ENCODE measurements at places on chromosomes 13 and 19.
A peak's percentile ranks its signal among the peaks of the same experiment; 100 is the strongest.

GRCh38 chr19:18257503-18258470 lies 16.5 kb downstream of the IQCN start:
- DNase-seq, result no peak

- no peak for DNase-seq
Measured at GRCh38 chr19:4866595-4867424, 657 bp downstream of the PLIN3 start.

DNA sequence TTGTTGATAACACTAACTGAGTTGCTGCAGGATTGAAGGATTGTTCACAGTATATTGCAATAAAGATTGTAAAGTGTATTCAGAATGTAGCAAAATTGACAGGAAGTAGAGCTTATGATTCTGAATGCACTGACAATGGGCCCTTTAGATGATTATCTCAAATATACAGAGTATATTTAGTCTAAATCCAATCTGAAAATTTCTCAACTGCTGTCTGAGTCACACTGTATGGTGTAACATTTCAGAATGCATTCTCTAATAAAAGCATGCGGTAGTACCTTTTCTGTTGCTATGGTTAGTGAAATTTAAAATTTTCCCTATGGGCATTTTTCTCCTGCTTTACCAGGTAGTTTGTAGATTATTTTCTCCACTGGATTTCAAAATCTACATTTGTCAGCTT lies 365.2 kb downstream of the PCDH17 start:
- DNase-seq, result no peak

DNA sequence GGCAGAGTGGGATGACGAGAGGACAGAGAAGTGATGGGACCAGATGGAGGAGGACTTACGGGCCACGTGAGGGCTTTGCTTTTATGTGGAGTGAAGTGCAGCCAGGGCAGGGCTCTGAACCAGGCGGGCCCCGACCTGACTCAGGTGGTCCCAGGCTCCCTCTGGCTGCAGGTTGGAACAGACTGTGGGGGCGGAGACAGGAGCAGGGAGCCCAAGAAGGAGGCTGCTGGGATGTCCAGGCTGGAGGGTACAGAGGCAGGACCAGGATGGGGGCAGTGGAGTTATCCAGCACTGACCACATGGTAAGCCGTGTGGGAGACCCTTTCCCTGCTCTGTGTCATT lies 2.1 kb downstream of the FXYD5 start:
- DNase-seq, result no peak

GRCh38 chr13:114315074-114315785 lies 927 bp downstream of the CHAMP1 start:
- DNase-seq, result no peak

DNA sequence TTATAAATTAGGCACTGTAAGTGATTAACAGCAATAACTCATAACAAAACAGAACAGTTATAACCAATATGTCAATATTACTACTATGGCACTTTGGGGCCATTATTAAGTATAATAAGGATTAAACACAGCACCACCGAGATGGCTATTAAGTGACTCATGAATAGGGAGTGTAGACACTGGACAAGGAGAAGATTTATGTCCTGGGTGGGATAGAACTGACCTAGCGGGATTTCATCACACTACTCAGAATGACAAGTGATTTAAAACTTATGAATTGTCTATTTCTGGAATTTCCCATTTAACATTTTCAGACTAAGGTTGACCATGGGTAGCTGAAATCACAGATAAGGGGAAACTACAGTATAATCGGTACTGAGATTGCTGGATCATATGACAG lies 79.0 kb upstream of the SLC7A1 start:
- no peak for DNase-seq

DNA sequence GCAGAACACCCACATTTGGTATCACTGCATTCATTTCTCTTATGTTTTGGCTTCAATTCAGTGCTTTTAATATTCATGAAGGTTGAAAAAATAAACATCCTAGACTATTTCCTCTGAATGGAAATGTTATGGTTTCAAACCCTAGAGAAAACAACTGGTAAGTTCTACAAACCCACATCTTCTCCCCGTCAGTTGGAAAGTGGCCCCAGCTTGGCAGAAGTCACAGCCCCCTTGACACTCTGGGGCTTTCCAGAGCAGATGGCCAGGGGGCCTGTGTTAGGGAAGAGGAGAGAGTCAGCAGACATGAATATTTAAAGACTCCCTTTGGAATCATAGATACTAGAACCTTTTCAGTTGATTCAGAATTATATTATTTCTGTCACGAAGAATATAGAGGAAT lies 123.9 kb downstream of the SHISA2 start:
- DNase-seq, result no peak

GRCh38 chr19:49552749-49553148 lies 24.9 kb downstream of the RCN3 start:
- DNase-seq, result no peak

- no peak for DNase-seq
Measured at GRCh38 chr13:70814684-70815083, 706.4 kb upstream of the KLHL1 start.

DNA sequence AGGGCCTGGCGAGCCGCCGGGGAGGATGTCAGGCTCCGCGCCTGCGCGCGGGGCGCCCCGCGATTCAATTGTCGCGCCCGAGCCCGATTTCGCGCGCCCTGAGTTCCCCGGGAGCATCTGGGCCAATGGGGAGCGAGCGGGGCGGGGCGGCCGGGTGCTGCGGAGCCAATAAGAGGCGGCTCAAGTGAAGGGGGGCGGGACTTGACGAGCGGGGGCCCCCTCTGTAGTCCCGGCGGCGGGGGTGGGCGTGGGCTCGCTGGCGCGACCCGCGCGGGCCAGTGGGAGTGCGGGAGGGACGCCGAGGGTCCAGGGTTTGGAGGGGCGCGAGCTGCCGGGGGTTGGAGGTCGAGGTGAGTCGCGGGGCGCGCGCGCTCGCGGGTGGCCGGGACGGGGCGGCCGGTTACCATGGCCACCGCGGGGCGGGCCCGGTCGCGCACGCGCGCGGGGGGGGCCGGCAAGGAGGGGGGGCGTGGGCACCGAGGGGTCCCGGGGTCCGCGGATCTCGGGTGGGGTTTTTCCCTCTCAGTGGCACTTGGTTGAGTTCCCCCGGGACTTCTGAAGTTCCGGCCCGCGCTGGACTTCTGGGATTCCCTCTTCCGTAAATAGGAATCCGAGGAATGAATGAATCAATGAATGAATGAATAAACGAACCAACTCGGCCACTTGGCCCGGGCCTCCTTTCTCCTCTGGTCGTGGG lies 744 bp downstream of the UHRF1 start:
- peak; percentile 98 for DNase-seq

DNA sequence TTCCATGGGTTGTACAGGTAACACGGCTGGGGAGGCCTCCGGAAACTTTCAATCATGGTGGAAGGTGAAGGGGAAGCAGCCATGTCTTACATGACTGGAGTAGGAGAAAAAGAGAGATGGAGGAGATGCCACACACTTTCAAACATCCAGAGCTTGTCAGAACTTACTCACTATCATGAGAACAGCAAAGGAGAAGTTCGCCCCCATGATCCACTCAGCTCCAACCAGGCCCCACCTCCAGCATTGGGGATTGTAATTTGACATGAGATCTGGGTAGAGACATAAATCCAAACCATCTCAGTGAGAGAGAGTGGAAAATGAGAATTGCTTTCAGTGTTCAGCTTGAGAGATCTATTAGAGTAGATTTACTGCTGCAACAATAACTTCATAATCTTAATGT lies 210.9 kb downstream of the NDFIP2 start:
- DNase-seq, result no peak

DNA sequence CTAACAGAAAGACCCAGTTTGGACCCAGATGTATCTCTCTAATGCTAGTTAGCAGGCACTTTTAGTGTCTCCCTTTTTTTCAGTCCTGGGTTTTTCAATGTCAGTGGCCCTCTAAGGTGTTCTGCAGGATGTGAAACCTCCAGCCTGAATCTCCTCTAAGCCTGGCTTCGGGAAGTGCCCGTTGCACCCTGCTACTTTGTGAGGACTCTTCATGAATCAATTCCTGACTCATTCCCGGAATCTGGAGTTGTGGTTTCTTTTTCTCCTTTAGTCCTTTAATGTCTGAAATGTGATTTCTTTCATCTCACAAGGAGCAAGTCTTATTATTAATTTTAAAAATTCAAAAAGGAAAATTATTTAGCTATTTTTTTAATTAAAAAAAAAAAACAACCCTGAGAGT lies 116.0 kb downstream of the ZNF536 start:
- no peak for DNase-seq

GRCh38 chr19:54159352-54160181 lies at the start of gene LENG1:
Gene LENG1, minus strand, starts transcription at chr19:54159721. Its CDS starts 26 bp downstream, at chr19:54159695.
- peak; percentile 99 for DNase-seq

DNA sequence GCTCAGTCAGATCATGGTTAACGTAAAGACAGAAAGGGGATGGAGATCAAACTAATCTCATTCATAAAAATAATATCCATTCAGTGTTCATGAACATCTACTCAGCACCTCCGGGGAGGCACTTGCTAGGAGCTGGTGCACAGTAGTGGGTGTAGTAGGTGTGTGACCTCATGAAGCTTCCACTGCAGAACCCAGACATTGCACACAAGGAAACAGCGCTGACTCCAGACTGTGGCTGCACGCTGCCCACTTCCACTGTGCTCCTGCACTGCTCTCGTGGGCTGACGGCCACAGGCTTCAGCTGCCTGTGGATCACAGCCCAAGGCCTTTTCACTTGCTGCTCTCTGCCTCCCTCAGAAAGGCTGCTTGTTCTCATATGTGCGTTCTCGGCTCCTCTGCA lies 214.4 kb upstream of the ZNF507 start:
- DNase-seq, result no peak

DNA sequence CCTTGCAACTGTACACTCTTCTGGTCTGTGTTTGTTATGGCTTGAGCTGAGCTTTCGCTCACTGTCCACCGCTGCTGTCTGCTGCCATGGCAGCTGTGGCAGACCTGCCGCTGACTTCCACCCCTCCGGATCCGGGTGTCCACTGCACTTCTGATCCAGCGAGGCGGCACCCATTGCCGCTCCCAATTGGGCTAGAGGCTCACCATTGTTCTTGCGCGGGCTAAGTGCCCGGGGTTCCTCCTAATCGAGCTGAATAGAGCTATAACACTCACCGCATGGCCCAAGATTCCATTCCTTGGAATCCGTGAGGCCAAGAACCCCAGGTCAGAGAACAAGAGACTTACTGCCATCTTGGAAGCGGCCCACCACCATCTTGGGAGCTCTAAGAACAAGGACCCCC lies 2.2 kb upstream of the PSMC4 start:
- DNase-seq, result no peak

GRCh38 chr13:96948127-96948526 lies 46.1 kb downstream of the OXGR1 start:
- no peak for DNase-seq

- no peak for DNase-seq
Measured at GRCh38 chr19:44939668-44940067, 2.4 kb upstream of the APOC4 start.

- no peak for DNase-seq
Measured at GRCh38 chr19:2588081-2588777, 112.3 kb downstream of the GADD45B start.

DNA sequence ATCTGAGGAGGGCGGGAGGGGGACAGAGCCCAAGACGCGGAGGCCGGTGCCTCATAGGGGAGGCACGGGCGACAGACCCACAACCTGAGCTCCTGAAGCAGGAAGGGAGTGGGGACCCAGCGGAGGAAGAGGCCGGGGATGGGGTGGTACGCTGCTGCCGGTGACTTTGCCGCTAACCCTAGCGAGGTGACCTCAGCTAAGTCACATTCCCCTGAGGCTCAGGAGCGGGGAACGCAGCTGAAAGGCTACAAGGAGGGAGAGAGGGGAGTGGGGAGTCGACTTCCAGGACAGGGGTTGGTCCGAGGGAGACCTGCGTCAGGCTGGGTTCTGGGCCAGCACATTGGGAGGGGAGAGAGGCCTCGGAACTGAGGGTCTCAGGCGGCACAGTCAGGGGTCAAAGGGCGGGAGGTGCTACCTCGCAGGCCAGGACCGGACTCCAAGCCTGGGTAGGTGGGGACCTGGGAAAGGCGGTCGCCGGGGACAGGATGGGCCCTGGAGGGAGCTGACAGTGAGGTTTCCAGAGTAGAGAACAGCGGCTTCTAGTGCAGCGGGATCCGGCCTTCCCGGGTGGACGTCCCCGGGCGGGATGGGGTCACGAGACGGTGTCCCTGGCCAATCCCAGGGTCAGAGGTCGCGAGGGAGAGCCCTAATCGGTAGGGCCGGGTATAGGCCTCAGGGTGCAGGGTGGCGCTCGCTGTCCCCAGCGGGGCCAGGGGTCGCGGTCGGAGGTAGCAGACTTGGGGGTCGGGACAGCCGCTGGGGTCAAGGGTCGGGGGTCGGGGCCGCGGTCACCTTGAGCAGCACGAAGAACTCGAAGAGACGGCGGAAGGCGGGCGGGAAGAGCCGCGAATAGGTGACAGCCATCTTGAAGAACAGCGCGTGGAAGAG lies 699 bp downstream of the TMEM259 start:
- no peak for DNase-seq

All from NCI-H1417 (cell line).